ENCODE measurements at places on chromosomes 2 and 18.

GRCh38 chr2:31967790-31968189, 43.0 kb downstream of the MEMO1 start:
- H3K4me3 ChIP-seq, result no peak overlapping the region
- DNase-seq, result peak; percentile 37
- H3K27me3 ChIP-seq, result no peaks in the 10 kb centered on the region

- H3K36me3 ChIP-seq, result peaks cover 14% of the 10 kb centered on the region
- no peak overlapping the region for H3K4me3 ChIP-seq
- peaks cover 5% of the 10 kb centered on the region for H3K4me1 ChIP-seq
Observed at GRCh38 chr18:70321616-70322015, 32.8 kb downstream of the SOCS6 start.

DNA sequence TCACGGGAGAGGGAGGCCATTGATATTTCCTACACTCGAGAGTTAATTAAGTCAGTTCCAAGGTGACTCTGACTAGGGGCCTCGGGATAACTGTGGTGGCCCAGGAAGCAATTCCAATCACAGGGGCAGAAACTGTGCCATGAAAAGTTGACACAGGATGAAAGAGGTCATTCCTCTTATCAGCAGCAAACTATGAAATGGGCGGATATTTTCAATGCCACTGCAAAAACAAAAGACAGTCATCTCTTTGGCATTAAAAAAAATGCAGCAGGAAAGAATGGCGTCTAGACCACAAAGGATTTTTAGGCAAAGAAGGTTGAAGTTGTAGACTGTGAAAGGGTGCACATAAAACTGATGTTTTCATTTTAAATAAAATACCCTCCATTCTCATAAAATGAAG, 50.0 kb downstream of the TGIF1 start:
- DNase-seq, result no peak
- H3K4me1 ChIP-seq, result no peaks in the 10 kb centered on the region
- no peaks in the 10 kb centered on the region for H3K27me3 ChIP-seq

DNA sequence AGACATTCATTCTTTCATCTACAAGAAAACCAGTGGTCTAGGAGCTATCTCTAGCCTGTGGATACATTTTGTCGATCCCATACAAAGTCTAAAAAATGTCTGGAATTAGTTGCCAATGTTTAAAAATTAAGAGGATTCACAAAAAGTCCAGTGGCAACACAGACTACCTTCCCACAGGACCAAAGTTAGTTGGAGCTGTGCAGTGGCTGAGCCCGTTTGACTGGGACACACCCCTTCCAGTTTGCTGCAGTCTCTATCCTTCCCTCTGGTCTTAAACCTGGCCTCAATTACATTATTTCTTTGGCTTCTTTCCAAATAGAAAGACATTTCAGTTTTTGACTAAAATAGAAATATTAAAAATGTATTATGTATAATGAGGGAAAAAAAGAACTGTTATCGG, 18.6 kb downstream of the SLC16A14 start:
- H3K27me3 ChIP-seq, result no peaks in the 10 kb centered on the region
- H3K4me1 ChIP-seq, result 0 out of 2 replicates have a peak, but pooled peaks cover 1% of the 10 kb centered on the region
- DNase-seq, result no peak
- H3K36me3 ChIP-seq, result no peaks in the 10 kb centered on the region
- H3K4me3 ChIP-seq, result no peak overlapping the region

GRCh38 chr2:240461471-240462072, 26.1 kb downstream of the GPC1 start:
- DNase-seq, result no peak
- H3K27ac ChIP-seq, result no peak overlapping the region
- H3K4me3 ChIP-seq, result no peak overlapping the region
- peaks cover 39% of the 10 kb centered on the region for H3K36me3 ChIP-seq

All from IMR-90 (cell line).